SK-N-SH (cell line): ENCODE measurements at places on chromosomes 11 and 22. TPM values are rescaled to one million over a fixed set of nuclear protein-coding genes. Genes with fewer than 3 reads are reported as not detected.

Gene HMOX1
- 12.9 and 13.7 TPM in 2 replicates for polyA plus RNA-seq

Gene MS4A7
- polyA plus RNA-seq: not detected in 2 replicates

Gene OR5D16
- polyA plus RNA-seq: not detected in 2 replicates

Gene DEUP1
- not detected in 2 replicates for polyA plus RNA-seq

Gene CHCHD10
- polyA plus RNA-seq: 27.7 and 70.1 TPM in 2 replicates

DNA sequence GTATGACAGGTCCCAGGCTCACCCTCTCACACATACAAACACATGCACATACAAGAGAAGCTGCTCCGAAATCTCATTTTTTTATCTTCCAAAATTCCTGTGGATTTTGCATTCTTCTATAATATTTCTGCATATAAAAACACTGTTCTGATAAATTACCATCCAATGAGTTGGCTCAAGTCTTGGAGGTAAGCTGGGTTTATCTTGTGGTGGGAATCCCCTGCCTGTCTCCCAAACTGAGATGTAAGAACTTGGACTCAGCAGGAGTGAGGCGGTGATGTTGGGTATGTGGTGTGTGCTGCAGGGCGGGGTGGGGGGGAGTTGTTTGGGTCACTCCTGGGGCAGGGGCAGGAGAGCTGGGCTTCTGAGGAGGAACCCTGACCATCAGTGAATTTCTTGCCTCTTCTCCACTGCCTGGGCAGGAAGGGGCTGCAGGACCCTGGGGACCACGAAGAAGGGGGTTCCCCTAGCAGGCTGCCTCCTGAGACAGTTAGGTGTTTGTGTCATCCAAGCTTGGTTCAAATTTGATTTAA is 6.8 kb upstream of the P2RY6 start:
- DNase-seq: no peak

- DNase-seq: no peak
These were observed 229.6 kb upstream of the BLID start for GRCh38 chr11:122345586-122345985.

- no peak for DNase-seq
These were observed 100.5 kb upstream of the RRM1 start for GRCh38 chr11:3994030-3994640.

- DNase-seq: no peak
These were observed 71.1 kb upstream of the OLFML1 start for GRCh38 chr11:7413961-7414915.

GRCh38 chr11:9092853-9093778 is 1.7 kb upstream of the SCUBE2 start:
- peak; percentile 58 for DNase-seq

DNA sequence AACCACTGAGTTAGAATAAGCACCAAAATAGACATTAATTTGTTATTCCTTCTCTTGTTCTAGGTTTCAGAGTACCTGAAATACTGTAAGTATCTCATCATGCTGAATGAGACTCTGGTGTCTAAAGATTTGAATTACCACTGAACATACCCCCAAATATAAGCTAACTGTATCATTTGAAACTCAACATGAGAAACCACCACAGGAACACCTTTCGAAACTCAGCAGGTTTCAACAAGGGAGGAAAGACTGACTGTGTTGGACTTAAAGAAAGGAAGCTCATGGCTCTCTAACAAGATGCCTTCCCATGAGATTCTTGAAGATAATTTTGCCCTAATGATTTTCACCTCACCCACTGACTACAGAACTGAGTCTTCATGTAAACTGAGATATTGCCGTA is 37.0 kb downstream of the PRCP start:
- no peak for DNase-seq

- DNase-seq: no peak
These were observed 94.9 kb downstream of the FAR1 start for GRCh38 chr11:13763341-13763740.

DNA sequence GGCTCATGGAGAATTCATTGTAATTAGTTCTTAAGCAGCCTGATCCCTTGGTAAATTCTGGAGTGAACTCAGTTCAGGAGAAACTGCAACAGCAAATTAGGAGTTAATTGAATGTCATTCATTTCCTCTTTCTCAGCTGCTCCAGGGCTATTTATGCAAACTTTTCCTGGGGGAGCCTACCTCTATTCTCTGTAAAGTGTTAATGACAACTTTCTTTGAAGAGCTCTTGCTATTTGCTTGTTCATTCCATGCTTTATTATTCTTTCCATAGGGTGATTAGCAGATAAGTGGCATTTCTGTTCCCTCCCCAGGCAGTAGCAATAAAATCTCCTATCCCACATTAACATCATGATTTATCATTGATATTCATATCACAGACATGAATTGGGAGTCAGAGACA is 267.6 kb upstream of the DDI1 start:
- DNase-seq: no peak

- DNase-seq: no peak
These were observed 1.2 kb downstream of the IFITM1 start for GRCh38 chr11:315051-315481.

GRCh38 chr11:32374261-32374711 is 61.1 kb downstream of the WT1 start:
- peak; percentile 45 for DNase-seq

DNA sequence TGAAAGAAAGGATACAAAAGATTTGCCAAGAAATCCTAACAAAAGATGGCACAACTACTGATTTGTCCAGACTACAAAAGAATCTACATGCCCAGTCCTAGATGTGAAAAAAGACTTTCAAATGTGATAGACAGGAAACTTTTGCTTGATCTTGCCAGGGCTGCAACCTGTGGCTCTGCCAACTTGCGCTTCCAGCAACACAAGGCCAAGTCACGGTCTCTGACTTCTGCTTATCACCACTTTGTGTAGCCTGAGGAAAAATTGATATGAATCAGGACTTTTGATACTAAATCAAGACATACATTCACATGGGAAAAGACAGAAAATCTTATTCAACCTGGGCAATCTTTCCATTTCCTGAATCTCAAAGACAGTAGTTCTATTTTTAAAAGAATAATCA is 366.0 kb downstream of the RAB38 start:
- no peak for DNase-seq

GRCh38 chr22:29750559-29751538 is 16.0 kb downstream of the ZMAT5 start:
- no peak for DNase-seq
